ENCODE measurements at places on chromosomes 2 and 18.

- DNase-seq: no peak
Measured at GRCh38 chr2:179428649-179429048, 164.0 kb upstream of the SESTD1 start.

DNA sequence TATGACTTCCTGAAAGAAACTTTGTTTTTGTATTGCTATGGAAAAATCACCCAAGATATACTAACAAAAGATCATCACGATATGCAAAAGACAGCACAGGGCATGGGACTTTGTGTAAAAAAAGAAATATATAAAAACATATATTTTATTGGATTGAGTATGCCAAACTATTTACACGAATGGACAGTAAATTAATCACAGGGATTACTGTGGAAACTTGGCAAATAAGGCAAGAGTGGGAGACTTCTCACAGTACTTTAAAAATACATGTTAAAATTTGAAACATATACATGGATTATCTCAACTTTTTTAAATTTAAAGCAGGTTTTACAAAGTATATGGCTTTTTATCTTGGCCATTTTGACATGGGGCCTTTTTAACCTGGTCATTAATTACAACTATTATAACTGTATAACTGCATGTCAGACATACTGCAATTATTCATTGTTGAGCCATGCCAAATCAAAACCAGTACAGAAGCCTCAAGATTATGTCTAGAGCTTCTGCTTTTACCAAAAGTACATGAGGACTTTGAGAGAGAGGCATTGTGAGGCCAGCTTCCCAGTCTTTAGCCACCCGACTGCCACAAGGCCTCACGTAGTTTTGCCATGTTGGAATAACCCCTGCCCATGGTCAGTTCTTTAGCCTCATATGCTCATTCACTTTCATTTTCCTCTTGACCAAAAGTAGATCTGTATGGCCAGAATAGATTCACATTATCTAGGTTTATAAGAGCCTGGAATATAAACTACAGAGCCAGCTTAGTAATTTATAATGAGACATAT, 419.8 kb downstream of the SETBP1 start:
- DNase-seq: no peak

DNA sequence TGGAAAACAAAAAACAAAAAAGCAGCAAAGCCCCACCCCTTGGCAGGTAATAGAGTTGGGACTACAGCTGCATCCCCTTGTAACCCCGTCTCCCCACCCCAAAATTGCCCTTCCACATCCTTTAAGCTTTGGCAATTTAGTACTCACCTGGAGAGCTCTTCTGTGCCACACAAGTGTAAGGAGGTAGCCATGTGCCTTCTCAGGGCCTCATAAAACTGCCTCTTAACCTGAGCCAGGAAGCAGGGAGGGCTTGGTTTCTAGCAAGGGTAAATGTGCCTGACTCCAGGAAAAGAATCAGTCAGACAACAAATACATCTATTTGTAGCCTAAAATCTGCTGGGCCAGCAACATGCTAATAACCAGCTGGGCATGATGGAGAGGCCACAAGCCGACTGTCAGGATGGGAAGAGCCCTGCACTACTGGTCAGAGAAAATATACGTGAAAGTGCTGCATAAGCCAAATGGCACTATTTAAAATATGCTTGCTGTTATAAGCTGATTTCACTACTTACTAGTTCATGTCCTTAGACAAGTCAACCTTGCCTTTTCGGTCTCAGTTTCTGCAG, 46.3 kb downstream of the NOP58 start:
- no peak for DNase-seq

GRCh38 chr2:72828840-72829507, 3.1 kb upstream of the EXOC6B start:
- no peak for DNase-seq

DNA sequence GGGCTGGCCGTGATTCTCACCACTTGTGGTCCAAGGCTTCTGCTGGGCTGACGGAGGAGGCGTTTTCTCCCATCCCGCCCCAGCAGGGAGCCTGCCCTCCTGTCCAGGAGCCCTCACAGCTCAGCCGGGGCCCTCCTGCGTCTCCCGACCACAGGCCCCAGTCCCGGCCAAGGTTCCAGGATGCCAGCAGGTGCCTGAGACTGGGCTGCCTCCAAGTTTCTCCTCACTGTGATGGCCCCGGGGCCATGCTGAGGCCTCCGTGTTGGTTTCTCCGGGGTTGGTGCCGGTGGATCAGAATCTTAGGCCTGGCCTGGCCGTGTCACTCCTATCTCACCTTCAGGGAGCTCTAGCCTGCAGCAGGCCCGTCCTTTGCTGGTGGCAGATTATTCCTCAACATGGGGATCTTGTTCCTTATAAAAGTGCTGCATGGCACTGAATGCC, 5.9 kb downstream of the KCNG2 start:
- DNase-seq: no peak

DNA sequence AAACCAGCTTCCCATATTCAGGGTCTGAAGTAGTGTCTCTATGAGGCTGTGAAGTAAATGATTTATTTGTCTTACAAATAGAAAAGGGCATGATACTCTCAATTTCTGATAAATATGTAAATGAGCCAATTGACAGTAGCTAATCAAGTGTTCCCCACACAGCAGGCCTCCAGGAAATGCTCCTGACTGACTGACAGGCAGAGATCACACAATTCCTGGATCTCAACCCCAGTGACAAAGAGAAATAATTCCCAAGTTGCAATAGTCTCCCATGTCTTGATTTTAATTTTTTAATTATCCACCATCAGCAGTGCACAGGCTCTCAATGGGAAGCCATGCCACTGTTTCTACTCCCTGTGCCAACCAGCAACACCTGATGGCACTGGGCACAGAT, 390.4 kb downstream of the SOX11 start:
- no peak for DNase-seq

- no peak for DNase-seq
Measured at GRCh38 chr2:217302856-217303255, 443.0 kb upstream of the TNP1 start.

DNA sequence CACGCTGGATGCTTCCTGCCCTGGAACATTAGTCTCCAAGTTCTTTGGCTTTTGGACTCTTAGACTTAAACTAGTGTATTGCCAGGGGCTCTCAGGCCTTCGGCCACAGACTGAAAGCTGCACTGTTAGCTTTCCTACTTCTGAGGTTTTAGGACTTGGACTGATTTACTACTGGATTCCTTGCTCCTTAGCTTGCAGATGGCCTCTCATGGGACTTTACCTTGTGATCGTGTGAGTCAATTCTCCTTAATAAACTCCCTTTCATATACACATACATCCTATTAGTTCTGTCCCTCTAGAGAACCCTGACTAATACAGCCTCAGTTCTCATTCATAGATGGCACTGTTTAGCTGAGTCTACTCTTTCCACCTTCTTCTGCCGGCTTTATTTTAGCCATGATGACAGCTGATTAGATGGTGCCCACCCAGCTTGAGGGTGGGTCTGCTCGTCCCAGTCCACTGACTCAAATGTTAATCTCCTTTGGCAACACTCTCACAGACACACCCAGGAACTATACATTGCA, 389.1 kb downstream of the NYAP2 start:
- DNase-seq: no peak

DNA sequence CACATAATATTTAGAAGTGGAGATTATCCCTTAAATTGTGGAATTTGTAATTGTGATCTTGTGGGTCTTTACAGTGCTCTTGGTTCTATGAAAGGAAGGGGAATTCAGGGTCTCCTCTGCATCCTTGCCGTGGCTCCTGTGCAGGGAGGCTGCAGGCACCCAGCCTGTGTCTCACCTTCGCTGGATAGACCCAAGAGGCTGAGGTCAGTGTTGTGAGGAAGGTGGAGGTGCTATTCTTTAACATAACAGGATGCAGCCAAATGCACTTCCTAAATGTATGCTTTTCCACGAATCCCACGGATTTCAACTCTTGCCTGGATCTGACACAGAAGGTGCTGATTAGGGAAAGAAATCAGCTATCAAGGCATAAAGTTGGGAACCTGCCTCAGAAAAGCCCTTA, 69.5 kb downstream of the TMEM18 start:
- no peak for DNase-seq

- DNase-seq: no peak
Measured at GRCh38 chr2:48346124-48346536, 183.8 kb upstream of the STON1 start.

DNA sequence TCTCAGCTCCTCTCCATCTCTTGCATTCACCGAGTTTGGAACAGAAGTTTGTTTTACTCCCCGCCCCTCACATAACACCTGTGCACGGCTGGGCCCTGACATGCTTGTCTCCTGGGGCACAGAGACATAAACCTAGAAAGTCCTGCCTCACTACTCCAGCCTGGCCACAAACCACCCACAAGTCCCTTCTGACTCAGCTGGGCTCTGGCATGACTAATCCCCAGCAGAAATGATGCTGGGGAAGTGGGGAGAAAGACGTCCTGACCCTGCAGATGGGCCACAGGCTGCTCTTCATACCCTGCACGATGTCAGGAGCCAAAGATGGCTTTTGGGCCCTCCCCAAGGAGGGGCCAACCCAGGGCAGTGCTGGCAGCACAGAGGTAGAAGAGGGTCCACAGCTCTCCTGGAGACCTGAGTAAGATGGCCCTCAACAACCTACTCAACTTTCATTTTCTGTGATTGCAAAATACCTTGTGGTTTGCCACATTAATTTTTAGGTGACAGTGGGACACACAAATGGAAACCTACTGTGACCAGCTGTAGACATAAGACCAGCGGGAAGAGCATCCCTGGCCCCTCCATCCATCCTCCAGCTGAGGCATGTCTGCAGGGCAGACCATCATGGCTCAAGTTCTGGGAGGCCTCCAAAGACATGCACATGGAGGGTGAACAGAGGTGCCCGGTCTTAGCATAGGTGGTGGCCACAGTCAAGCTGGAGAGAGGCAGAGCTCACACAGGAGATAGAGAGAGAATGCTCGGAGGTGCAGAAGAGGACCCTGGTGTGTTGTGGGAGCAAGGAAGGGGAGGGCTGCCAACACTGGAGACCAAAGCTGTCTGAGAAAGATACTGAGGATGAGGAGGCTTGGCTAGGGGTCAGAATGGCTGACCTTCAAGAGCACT, 40.0 kb downstream of the DNMT3A start:
- DNase-seq: no peak

DNA sequence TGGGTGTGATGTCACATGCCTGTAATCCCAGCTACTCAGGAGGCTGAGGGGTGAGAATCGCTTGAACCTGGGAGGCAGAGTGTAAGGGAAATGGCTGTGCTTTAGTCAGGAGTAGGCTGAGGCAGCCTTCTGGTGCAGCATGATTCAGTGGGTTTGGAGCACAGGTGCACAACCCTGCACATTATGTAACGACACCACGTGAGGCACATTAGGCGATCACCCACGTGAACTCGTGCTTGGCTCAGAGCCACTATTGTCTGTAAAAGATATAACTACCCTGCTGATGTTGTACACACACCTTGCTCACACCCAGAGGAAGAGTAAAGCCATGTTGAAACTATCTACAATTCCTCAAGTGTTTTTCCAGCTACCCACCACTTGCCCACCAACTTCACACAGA, 54.8 kb upstream of the ZC3H15 start:
- no peak for DNase-seq

DNA sequence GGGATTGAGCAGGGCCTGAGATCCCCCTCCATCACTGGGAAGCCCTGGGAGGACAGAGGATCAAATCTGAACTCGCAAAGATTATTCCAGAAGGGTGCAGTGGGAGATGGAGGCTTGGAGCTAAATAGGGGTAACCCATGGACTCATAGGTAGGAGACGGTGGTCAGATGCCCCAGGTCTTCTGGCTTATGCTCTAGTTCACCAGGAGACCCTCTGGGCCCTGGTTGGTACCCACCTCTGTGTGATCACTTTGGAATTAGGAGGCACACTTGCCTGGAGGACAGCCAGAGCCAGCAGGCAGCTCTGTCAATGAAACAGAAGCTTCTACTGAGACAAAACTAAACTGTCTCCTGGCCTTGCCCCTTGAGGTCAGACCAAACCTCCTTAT, 110.6 kb downstream of the TGFA start:
- no peak for DNase-seq

DNA sequence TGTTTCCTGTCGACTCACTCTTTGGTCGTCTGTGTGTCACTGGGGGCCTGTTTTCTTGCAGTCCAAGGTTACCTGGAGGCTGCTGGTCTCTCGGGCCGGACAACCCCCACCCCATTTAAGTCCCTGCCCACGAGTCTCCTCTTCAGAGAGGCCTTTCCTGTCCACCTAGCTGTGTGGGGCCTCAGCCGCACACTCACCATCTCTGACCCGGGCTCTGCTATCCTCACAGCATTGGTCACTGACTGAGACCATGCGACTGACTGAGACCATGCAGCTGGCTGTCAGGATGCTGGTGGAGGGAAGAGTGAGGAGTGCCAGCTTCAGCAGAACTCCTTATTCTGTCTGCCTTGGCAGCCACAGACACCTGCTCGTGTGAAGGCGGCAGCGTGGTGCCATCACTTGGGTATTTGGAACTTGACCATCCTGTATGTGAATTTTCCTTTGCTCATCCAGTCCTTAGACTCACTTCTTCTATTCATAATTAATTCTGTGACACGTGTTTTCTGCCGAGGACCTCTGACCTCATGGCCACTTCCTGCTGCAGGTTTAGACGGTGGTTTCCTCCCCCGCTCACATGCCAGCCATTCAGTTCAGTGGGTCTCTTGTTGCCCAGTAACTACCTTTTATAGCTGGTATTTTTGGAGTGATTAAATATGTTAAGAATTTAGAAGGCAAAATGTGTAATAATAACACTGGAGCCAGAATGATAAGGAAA, 47.5 kb upstream of the ASB1 start:
- DNase-seq: no peak
